ENCODE measurements at places on chromosomes 5 and 9.

DNA sequence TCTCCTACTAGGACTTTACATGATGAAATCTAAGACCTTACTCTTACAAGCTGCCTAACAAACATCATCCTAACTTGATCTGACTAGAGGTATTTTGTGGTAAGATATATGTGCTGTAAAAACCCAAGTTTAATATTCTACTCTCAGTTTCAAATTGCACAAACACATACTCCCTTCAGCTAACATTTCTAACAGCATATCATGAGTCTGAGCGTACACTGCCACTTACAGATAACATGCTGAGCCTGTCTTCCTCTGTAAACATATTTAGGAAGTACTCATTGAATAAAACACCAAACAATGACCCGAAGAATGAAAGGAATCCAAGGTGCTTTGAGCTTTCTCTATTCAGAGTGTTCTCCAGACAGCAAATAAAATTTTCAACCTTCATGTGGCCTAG is 7.9 kb upstream of the ESM1 start:
- DNase-seq, result no peak

DNA sequence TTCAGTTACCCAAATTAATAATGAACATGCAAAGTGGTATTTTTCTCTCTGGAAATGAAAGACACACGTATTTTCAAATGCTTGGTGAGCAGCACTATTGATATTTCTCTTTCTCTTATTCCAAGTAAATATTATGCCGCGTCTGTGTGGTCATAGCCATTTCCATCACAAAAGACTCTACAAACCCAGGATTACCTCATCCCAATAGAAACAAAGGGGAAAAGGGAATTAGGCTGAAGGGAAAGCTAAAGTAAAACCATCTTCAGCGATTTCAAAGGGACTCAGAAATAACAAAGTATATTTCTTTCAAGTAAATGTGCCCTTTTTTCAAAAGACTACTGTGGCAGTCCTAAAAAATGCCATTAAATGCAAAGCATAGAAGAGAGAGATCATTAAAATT is 62.0 kb upstream of the FST start:
- no peak for DNase-seq

DNA sequence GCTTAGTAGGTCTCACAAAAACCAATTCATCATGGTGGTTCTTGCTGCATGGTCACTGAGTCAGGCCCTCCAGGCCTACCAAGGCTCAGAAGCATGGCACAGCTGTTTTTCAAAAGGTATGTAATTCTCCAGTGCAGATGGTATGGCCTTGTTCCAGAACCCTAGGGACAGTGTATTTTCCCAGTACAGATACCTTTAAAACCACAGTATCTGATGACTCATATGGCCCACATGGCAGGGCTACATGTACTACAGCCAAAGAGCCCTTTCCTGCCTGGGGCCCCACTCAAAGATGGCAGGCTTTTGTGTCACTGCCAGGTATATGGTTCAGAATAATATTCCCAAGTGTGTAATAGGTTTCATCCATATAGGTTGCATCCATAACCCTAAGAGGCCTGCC is 16.5 kb downstream of the CSF2 start:
- DNase-seq, result no peak

- peak; percentile 36 for DNase-seq
Measured at GRCh38 chr5:127957183-127957582, 126.4 kb upstream of the SLC12A2 start.

GRCh38 chr5:141636106-141636412 is 590 bp downstream of the HDAC3 start:
- DNase-seq, result no peak

DNA sequence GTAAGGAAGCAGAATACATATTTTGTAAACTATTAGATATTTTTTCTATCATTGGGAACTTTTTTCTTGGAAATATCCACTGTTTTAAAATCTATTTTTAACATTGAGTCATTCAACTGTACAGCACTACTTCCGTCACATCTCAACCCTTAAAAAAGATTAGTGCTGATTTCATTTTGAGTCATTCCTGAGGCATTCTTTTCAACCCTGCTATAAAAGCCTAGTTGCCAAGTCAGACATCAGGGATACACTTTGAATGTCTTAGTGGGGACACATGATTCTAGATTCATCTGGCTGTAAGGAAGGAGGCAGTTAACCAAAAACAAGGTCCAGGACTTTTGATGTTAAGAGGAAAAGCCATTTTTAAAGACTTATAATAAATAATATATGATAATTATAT is 160.9 kb downstream of the GIN1 start:
- no peak for DNase-seq

GRCh38 chr5:87541033-87541432 is 128.3 kb upstream of the CCNH start:
- DNase-seq, result peak; percentile 45

- peak; percentile 86 for DNase-seq
Measured at GRCh38 chr5:172164769-172165212, 23.2 kb downstream of the STK10 start.

- no peak for DNase-seq
Measured at GRCh38 chr9:99231711-99232110, 9.6 kb downstream of the SEC61B start.

- no peak for DNase-seq
Measured at GRCh38 chr5:157213527-157214243, 33.0 kb downstream of the ITK start.

- no peak for DNase-seq
Measured at GRCh38 chr9:108568093-108568492, 287.7 kb downstream of the ACTL7B start.

- DNase-seq, result no peak
Measured at GRCh38 chr9:134895567-134895907, 14.9 kb downstream of the FCN2 start.

GRCh38 chr5:40401284-40402006 is 278.3 kb upstream of the PTGER4 start:
- no peak for DNase-seq

GRCh38 chr9:134501761-134502265 is 139.8 kb upstream of the COL5A1 start:
- no peak for DNase-seq
